H1 (cell line): ENCODE measurements at places on chromosomes 1 and 21. TPM values are rescaled to one million over a fixed set of nuclear protein-coding genes. Genes with fewer than 3 reads are reported as not detected.

The PTPRF gene
- 221 and 231 TPM in 2 replicates for total RNA-seq

- no peak for DNase-seq
Measured at GRCh38 chr1:175193527-175193910, 943 bp upstream of the KIAA0040 start.

DNA sequence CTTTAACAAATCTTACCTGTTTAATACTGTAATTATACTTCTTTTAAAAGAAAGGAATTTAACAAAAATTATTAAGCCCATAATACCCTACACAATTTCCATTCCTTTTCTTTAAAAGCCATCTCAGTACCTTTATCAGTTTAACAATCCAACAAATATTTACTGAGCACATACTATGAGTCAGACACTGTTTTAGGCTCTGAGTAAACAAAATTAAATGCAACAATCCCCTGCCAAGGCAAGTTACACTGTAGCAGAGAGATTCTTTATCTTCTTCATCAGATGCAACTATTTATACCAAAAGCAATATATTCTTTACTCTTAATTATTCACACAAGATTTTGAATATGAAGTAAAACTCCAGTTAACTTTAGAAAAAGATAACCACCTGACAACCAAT is 12.0 kb downstream of the DENND1B start:
- DNase-seq = no peak

The OR10Z1 gene
- total RNA-seq = not detected in 2 replicates

DNA sequence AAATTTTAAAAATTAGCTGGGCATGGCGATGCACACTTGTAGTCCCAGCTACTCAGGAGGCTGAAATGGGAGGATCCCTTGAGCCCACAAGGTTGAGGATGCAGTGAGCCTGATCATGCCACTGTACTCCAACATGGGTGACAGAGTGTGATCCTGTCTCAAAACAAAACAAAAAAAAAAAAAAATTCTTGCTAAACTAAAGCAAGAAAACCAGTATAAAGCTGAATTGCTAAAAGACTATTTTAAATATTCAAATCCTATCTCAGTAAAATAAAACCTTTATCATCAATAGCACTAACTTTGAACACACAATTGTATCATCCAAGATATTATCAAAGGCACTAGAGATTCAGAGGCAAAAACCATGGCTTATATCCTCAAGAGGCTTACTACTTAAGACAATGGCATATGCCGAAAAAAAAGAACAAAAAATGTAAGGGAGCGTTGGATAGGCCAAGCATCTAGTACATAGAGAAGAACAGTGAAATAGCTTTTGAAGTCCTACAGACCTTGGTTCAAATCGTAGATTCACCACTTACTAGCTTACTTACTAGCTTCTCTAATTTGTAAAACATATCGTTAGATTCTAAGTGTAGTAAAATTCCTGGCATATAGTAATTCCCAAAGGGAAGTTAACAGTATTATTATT is 3.6 kb downstream of the EPS15 start:
- no peak for DNase-seq

DNA sequence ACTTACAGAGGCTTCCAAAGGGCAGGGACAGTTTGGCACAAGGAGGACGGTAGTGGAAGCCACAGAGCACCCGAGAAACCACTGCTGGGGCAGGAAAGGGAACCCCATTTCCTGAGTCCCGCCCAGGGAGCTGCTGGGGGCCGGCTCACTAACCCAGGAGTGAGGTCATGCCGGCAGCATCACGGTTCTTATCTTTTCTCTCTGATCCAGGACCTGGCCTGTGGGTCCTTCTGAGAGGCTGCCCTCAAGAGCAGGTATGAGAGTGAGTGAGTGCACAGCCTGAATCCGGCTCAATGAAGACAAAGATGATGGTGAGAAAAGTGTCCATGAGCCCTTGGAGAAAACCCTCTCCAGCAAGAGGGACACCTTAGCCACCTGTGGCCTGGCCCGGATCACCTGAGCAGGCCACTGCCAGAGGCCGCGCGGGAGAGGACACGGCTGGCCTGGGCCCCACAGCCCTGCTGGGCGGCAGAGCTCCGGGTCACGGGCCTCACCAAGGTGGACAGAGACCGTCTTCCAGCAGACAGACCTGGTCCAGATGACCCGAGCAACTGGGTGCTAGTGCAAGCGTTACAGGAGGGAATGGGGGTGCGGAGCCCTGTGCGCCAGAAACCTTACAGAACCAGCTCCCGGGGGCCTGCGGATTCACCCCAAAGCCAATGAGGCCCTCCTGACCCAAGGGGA is 94.9 kb downstream of the RIPK4 start:
- no peak for DNase-seq

DNA sequence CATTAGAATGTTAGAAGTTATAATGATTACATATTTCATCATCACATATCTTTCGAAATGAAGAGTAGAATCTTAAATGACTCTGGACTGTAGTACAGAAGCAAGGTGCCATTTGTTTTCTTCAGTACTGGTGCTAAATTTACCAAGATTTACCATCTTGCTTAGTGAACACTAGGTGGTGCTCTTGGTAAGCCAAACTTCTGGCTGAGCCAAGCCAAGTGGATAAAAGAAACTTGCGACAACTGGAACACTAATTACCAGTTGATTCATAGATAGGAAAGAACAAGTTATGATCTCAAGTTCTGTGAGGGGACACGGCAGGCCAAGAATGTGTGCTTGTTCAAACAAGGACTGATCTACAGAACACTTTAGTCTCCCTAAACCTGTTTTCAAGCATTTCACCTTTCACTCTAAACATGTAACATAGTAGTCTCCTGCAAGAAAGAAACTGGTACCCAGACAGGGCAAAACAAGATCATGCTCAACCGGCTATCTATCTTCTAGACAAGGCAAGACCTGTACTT is 19.8 kb downstream of the SPRTN start:
- no peak for DNase-seq

DNA sequence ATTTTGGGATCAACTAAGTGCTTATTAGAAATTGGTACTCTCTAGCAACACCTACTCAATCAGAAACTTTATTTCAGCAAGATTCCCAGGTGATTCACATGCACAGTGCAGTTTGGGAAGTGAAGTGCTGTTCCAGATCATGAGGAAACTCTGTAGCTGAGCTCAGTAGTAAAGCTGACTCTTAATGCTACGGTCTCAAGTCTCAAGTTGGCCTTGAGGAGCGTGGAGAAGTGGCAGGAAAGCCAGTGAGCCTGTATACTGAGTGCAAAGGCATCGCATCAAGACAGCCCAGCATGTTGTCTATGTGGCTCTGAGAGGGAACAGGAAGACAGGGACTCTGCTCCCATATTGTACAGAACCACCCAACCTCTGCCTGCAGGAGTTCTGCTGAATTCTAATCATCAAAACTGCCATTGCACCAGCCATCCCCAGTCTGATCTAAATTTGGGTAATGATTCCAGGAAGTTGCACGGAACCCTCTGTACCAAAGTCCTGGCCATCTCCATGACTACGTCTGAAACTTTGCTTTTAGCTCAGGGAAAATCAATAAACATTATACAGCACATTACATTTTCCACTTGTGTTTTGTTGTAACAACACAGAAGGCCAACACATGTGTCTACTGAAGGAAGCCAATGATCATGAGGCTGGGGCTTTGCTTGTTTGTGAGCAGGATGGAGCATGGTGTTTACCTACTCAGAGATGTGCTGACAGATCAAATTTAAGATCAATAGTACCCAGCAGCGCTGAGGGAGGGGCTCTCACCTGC is 105.1 kb upstream of the TLR5 start:
- peak; percentile 17 for DNase-seq

GRCh38 chr1:39196244-39197215 is 8.0 kb upstream of the MACF1 start:
- no peak for DNase-seq

The DYRK3 gene
- total RNA-seq = 7.7 and 8.5 TPM in 2 replicates

The RIPPLY3 gene
- total RNA-seq = 2.0 and 2.6 TPM in 2 replicates

- DNase-seq = no peak
Measured at GRCh38 chr1:37513795-37514349, 694 bp downstream of the MEAF6 start.

DNA sequence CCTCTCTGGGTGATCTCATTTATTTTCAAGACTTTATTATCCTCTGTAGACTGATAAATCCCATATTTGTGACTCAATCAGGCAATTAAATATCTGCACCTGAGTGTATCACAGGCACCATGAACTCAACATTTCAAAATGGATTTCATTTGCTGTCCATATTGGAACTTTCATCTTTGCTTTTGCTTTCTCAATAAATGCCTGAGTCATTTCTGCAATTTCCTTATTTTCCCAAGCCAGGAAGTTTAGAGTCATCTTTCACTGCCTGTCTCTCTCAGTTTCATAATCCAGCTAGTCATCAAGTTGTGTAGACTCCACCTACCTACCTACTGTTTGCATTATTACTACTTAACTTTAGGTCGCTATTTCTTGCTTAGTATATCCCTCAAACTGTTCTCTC is 540.9 kb downstream of the LMO4 start:
- DNase-seq = no peak

DNA sequence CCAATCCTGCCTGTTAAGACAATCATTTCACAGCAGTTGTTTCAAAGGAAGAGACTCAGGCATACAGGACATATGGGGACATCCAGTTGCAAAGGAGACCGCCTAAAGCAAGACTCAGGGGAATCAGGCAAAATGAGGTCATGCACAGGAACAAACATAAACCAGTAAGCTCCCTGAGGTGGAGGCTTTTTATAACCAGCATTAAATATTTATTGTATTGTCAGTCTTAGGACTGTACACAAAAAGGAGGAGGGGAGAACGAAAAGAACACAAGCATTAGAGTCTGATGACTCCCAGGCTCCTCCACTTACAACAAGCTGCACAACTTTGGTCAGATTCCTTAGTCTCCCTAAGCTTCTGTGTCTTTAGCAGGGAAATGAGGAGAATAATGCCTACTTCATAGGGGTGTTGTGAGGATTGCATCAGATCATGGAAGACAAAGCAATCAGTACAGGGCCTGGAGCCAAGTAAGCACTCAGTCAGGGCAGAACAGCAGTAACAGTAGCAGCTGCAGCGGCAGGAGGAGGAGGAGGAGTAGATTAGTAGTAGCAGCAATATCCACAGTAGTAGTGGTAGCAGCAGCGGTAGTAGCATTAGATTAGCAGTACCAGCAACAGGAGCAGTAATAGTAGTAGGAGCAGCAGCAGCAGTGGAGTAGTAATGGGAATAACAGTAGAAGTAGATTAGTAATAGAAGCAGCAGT is 54.2 kb upstream of the SPATA6 start:
- DNase-seq = no peak

DNA sequence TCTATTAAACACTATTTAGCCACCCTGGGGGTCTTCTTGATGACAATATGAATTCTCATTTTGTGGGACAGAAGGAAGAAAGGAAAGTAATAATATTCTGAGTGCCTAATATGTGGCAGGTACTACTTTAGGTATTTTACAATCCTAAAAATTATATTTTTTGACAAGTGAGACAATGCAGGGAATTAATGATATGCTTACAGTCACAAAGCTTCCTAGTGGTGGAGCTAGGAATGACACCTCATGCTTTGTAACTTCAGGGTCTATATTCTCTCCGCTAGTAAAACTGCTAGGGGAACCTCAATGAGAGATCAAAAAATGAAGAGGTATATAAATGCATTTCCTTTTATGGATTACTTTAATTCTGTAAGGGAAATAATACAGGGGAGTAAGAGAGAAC is 44.3 kb downstream of the TPR start:
- no peak for DNase-seq

GRCh38 chr1:157045250-157046218 is at the start of gene ARHGEF11:
Gene ARHGEF11 (minus strand): TSS chr1:157045742. CDS start chr1:157044330, 1,412 bp downstream.
- peak; percentile 90 for DNase-seq

- no peak for DNase-seq
Measured at GRCh38 chr1:50822035-50822776, 137.9 kb downstream of the FAF1 start.

DNA sequence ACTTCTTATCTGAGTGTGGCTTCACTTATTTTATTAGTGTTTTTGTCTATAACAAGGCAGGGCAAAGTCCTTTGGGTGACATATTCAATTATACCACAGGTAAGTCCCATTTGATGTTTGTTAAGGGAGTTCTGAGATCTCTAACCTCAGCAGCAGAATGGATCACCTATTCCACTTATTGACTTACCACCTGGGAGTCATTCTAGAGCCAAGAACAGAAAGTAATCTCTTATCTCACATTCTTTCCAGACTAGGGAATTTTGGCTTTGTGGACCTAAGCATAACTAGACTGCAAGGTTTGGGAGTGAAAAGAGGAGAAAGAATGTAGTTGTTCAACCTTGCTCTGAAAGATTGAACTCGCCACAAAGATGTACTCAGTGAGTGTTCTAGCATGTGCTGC is 13.2 kb downstream of the FNDC7 start:
- no peak for DNase-seq

The CHI3L2 gene
- total RNA-seq = not detected in 2 replicates

- DNase-seq = no peak
Measured at GRCh38 chr1:1034439-1034781, 14.5 kb downstream of the AGRN start.

GRCh38 chr1:9877962-9878361 is 32.1 kb downstream of the CTNNBIP1 start:
- DNase-seq = no peak

- no peak for DNase-seq
Measured at GRCh38 chr1:20342294-20343148, 51.8 kb downstream of the VWA5B1 start.

The KIF2C gene
- 66.4 and 68.1 TPM in 2 replicates for total RNA-seq

The AGL gene
- 19.2 and 19.3 TPM in 2 replicates for total RNA-seq

DNA sequence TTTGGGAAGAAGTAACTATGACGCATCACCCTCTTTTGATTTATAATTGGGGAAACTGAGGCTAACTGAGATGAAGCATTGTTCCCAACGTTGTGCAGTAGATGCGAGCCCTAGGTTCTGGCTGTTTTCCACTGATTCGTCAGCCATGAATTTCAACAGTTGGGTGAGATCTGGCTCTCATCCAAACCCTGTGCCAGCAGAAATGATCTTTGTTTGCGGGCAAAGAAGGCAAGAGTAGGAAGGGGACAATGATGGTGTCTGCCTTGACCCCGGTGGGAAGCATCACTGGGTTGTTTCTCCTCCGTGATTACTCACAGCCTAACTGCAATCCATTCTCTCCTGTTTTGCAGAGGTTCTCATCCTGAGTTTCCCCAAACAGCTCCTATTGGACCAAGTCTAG is 142.3 kb downstream of the MIS18A start:
- no peak for DNase-seq

The ACTN2 gene
- total RNA-seq = 3.4 and 4.1 TPM in 2 replicates

- DNase-seq = no peak
Measured at GRCh38 chr1:231927431-231927830, 300.8 kb downstream of the DISC1 start.

The DPH2 gene
- total RNA-seq = 64.9 and 65.3 TPM in 2 replicates
